H7 (cell line): ENCODE measurements at places on chromosomes 7 and 10.

DNA sequence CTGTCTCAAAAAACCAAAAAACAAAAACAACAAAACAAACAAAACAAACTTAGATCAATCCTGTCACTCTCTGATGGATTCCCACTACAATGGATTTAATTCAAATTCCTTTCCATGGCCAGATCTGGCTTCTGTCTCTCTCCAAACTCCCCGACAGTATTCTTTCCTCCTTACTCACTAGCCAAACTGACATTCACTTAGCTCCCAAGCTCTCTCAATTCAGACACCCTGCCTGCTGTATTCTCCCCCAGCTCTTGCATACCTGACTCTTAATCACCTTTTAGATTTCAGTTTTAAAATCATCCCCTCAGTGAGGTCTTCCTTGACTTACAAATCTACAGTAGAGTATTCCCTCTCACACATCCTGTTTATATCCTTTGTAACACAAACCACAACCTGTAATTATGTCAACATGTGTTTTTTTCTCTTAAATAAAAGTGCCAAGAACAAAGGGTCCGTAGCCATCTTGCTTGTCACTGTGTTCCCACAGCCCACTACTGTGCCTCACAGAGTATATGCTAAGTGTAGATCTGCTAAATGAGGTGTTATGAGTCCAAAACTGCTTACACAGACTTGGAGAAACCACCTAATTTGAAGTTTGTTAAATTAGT, 14.4 kb downstream of the HERPUD2 start:
- DNase-seq = peak; percentile 37

- DNase-seq = no peak
These were observed 10.6 kb upstream of the ZNF777 start for GRCh38 chr7:149471289-149471953.

- no peak for DNase-seq
These were observed 20.1 kb upstream of the SMNDC1 start for GRCh38 chr10:110324805-110325280.

DNA sequence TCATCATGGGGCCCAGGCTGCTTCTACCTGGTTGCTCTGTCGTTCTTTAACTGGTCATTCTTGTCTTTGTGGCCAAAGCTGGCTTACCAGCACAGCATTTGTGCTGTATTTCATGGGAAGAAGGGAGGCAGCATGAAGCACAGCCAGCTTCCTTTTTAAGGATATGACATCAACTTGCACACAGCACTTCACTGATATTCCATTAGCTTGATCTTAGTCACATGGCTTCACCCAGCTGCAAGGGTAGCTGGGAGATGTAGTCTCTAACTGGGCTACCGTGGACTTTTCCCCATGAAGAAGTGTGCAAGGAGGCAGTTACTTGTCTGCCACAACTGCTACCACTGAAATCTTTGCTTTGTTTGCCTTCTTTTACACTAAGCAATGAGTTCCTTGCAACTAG, 525.2 kb downstream of the LRMDA start:
- DNase-seq = no peak

GRCh38 chr10:7409045-7409731, 1.6 kb downstream of the SFMBT2 start:
- DNase-seq = peak; percentile 48

DNA sequence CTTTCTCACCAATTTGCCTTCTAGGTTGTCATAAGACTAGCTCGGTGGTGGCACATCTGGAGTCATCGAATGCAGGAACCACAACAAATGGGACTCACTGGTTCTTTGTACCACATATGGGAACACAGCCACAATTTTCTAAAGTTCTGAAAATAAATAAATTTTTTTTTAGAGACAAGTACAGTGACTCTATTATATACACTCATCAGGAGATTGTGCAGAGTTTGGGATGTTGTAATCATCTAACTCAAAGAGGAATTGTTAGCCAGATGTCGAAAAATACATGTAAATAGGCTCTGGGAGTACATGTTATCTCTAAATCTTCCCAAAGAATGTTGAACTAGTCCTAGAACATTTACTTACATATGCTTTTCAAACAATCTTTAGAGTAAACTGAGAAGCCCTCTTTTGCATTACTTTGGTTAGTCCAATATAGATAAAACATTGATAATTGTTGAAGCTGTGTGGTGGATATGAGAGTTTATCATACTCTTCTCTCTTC, 19.6 kb upstream of the SEPTIN7 start:
- DNase-seq = no peak

GRCh38 chr7:47507522-47507921, 74.4 kb downstream of the TNS3 start:
- DNase-seq = no peak

- DNase-seq = no peak
These were observed 109.9 kb downstream of the REEP3 start for GRCh38 chr10:63630931-63631680.

DNA sequence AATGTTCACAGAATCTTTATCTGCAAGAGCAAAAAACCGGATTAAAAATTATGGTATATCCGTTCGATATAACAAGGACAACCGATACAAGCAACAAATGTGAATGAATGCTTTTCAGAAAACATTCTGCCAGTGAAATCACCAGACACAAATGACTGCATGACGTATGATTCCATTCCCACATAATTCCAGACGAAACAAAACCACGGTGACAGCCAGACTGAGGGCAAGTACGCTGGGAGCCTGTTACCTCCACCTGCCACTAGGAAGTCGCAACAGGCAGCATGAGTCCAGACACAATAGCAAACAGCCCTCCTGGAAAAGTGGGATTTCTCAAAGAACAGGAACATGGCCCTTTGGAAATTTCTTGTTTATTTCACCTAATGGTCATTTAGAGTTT, 41.7 kb downstream of the MAD1L1 start:
- DNase-seq = no peak

DNA sequence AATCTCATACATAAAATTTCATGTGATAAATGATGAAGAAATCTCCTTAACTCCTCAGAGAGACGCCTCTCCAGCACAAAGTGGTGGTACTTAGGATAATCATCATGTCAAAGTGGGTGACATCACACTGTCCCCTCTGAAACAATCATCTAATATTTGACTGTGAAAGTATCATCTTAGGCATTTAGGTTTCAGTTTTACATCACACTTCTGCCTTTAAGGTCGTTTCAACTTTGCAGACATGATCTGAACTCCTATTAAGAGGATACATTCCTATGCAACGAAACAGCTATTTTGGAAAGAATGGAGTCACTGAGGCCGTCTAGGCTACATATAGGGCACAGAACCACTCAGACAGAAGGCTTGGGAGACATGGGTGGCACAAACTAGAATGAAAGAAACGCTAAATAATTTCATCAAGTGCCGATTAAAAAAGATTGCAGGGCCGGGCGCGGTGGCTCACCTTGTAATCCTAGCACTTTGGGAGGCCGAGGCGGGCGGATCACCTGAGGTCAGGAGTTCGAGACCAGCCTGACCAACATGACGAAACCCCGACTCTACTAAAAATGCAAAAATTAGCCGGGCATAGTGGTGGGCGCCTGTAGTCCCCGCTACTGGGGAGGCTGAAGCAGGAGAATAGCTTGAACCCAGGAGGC, 2.0 kb downstream of the VOPP1 start:
- DNase-seq = no peak

GRCh38 chr7:3649250-3649649, 348.2 kb downstream of the SDK1 start:
- DNase-seq = no peak

- peak; percentile 31 for DNase-seq
These were observed 10.3 kb upstream of the DNAAF5 start for GRCh38 chr7:716222-716621.

- DNase-seq = no peak
These were observed 82.4 kb upstream of the SDK1 start for GRCh38 chr7:3218411-3219225.

DNA sequence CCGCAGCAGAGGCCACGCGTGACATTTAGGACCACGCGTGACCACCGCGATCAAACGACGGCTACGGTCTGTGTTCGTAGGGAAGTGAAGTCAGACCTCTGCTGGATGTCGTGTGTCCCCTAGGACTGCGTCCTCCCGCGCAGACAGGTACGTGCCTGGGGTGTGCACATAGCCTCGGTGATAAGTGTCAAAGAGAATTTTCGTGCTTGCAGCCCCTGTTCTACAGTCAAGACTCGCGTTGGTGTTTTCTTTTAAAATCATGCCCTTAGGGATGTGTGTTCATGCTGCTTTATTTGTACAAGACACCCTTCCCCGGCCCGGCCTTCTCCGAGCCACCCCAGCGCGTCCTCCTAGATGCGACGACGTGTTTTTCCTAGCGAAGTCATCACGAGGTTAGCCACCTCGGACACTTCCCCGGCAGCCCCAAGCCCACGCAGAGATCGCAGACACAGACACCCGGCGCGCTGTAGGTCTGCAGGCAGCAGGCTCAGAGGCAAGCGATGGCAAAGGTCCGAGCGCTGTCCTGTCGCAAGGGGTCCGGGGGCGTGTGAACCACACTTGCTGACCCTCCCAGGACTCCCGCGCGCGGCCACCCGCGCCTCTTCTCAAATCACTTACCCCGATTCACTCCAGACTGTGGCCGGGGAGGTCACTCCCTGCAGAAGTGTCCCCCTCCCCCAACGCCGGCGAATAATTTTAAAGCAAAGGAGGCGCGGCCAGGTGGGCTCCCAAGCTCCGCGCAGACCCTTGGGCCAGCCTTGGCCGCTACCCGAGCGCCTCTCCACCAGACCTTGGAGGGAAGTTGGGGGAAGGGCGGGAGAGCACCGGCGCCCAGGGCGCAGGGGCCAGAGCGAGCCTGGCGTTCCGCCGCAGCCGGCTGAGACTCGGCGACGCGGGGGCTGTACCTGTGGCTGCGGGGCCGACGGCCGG, 552 bp downstream of the MKX start:
- peak; percentile 80 for DNase-seq

DNA sequence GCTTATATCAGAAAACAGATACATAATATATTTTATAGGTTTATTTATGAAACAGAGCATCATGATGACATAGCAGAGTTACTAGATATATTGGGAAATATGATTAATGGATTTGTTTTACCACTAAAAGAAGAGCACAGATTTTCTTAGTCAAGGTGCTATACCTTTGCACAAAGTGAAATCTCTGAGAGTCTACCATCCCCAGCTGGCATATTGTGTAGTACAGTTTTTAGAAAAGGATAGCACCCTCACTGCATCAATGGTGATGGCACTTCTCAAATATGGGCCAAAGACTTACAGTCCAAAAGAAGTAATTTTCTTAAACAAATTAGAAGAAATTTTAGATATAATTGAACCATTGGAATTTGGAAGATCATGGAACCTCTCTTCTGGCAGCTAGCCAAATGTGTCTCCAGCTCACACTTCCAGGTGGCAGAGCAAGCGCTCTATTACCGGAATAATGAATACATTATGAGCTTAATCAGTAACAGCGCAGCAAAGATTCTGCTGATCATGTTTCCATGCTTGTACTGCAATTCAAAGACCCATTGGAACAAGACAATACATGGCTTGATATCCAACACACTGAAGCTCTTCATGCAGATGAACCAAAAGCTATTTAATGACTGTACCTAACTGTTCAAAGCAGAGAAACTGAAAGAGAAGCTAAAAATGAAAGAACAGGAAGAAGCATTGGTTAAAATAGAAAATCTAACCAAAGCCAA, 21.9 kb upstream of the CREB3L2 start:
- no peak for DNase-seq

GRCh38 chr7:22108151-22108845, 162.6 kb upstream of the CDCA7L start:
- DNase-seq = no peak

DNA sequence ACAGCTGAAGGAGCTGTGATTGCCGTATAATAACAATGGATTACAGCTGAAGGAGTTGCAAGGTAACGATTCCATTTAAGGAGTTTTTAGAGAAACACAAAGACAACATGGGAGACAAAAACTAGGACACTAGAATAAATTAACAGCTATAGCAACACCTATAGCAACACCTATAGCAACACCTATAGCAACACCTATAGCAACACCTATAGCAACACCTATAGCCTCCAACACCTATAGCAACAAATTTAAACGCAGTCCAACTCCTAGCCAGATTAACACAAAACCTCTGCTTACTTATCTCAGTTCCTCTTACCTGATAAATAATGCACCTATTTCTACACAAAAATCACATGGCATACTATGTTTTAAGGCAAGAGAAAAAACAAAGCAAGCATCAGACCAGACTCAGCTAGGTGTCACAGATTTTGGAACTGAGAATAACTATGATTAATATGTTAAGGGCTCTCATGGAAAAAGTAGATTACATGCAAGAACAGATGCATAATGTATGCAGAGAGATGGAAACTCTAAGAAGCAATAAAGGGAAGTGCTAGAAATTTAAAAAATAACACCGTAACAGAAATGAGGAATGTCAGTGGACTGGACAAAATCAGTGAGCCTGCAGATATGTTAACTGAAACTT, 55.7 kb upstream of the SRPK2 start:
- no peak for DNase-seq

DNA sequence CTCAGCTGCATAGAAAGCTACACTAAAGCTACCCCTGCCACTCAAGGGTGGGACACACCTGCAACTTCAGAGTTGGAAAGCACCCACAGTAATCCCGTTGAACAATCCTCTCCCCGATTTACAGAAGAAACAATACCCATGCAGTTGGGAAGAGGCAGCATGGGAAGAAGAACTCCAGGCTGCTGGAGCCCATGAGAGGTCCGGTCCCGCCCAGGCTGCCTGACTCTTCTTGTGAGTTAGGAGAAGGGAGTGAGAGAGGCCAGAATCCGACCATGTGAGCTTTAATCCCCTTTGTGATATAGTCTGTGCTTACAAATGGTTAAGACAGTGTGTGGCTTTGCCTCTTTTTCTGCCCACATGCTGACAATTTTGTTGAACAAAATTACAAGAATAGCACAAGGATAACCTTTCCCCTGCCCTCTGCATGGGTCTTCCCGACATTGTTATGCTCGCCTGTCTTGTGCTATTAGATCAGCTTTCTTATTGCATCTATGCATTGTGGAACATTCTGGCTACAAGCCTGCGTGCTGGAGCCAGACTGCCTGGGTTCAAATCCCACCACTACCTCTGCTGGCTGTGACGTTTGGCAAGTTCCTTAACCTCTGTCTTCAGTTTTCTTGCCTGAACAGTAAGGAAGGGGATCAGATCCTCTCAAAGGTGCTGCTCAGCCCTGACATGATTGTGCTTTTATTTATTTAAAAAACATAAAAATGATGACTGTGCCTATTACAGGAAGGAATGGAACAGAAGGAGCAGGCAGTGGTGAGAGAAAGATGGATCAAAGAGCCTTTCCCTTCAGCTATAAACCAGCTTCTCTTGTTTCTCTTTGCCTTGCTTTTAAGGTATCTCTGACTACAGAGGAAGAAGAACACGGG, 56.0 kb downstream of the BPGM start:
- DNase-seq = no peak

GRCh38 chr10:35353395-35353794, 17.1 kb downstream of the CCNY start:
- DNase-seq = no peak

- no peak for DNase-seq
These were observed 24.2 kb upstream of the PCBD1 start for GRCh38 chr10:70912556-70912955.

GRCh38 chr7:90621125-90621746, 25.1 kb downstream of the CDK14 start:
- DNase-seq = no peak

DNA sequence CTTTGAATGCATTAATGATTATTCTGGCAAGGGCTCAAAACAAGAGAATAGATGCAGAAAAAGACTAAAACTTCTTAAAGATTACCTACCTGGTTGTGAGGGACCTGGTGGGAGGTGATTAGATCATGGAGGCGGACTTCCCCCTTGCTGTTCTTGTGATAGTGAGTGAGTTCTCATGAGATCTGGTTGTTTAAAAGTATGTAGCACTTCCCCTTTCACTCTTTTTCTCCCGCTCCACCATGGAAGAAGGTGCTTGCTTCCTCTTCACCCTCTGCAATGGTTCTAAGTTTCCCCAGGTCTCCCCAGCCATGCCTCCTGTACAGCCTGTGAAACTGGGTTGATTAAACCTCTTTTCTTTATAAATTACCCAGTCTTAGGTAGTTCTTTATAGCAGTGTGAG, 226.6 kb downstream of the ARHGAP12 start:
- DNase-seq = no peak
